Prostate gland (tissue), 2 donors: ENCODE measurements at places on chromosomes 1 and 21. TPM values are rescaled to one million over a fixed set of nuclear protein-coding genes. Genes with fewer than 3 reads are reported as not detected.

DNA sequence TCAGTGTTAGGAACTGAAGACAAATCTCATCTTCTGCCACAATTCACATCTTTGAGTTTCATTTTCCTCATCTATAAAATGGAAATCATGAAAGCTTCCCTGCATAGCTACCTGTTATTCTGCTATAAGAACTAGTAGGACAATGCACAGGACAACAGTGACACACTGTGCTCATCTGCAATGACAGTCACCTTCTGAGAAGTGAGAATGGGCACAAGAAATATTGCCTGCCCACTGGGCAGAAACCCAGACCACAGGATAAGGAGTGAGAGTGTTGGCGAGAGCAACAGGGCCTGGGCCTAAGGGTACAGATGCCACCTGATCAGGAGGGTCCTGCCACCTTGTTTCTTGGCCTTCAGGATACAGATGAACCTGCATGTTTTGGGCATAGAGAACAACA lies 23.3 kb upstream of the ARTN start:
- no peak for DNase-seq

GRCh38 chr1:114550336-114550735 lies 31.1 kb downstream of the BCAS2 start:
- DNase-seq = no peak

- DNase-seq = no peak
Observed at GRCh38 chr1:116772648-116773045, 18.4 kb downstream of the CD2 start.

- DNase-seq = no peak
Observed at GRCh38 chr21:31143036-31143435, 104.8 kb upstream of the KRTAP19-8 start.

- DNase-seq = no peak
Observed at GRCh38 chr1:112576240-112576639, 42.7 kb downstream of the ST7L start.

- DNase-seq = no peak
Observed at GRCh38 chr1:76239470-76239918, 164.9 kb downstream of the ST6GALNAC3 start.

DNA sequence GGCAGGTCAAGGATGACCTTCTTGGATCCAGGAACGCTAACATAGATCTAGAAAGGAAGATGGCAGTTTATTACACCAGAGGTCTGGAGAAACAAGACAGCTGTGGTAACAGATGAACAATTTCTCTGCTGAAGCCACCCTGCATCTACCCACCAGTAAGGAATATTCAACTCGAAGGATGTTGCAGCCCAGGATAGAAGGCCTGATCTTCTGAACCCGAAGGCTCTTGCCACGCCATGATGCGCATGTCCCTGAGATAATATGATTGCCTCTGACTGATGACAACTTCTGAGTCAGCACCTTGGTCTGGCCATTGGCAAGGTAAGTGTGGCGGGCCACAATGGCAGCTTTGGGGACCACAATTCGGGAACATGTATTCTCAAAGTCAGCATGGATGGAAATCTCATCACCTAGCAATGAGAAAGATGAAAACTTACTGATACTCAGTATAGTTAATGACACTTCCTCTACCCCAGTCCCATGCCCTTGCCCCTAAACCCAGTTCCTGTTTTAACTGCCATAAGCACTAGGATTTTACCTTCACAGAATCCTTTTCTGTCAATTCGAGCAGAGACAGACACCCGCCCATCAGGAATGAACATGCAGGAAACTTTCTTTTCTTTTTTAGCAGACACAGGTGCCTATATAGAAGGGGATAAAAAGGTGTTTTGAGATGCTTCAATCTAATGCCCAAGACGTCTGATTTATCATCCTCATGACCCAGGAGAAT lies 1.8 kb downstream of the TXNIP start:
- no peak for DNase-seq

- DNase-seq = no peak
Observed at GRCh38 chr1:216788671-216789070, 65.4 kb upstream of the ESRRG start.

GRCh38 chr1:201511941-201512539 lies 5.1 kb upstream of the CSRP1 start:
- peak; percentile 79 for DNase-seq

- DNase-seq = no peak
Observed at GRCh38 chr1:154626456-154627256, 18.7 kb upstream of the ADAR start.

HMGCS2 gene
- total RNA-seq = 4.6 TPM

LIN9 gene
- 8.0 TPM for total RNA-seq

SPRTN gene
- 10.8 TPM for total RNA-seq

COL16A1 gene
- total RNA-seq = 45.3 TPM

CFHR1 gene
- total RNA-seq = not detected

PROK1 gene
- 75.3 TPM for total RNA-seq

OR2L3 gene
- total RNA-seq = not detected
